Stimulated activated naive CD8-positive, alpha-beta T cell treated with anti-CD3 and anti-CD28 coated beads, Interleukin-15, Interleukin-2, amounts not matched to agents 100 U/mL and 50 U/mL, for 24 hours (primary cell): ENCODE measurements at places on chromosomes 7 and 10.
A peak's percentile ranks its signal among the peaks of the same experiment; 100 is the strongest.

DNA sequence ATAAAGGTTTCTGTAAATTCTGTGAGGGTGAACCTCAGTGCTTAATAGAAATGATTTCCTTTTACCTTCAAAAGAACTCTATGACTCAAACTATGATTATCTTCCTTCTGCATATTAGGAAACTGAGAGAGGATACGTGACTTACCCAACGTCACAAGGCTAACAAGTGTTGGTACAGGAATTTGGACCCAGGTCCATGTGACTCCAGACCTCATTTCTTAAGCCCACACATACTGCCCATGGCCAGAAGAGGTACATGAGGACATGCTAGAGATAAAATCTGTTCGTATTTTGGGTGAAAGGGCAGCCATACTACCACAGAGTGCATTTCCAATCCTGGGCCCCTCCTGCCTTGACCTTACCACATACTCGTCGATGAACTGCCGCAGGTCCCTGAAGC lies 61.5 kb upstream of the TM9SF3 start:
- DNase-seq: no peak

DNA sequence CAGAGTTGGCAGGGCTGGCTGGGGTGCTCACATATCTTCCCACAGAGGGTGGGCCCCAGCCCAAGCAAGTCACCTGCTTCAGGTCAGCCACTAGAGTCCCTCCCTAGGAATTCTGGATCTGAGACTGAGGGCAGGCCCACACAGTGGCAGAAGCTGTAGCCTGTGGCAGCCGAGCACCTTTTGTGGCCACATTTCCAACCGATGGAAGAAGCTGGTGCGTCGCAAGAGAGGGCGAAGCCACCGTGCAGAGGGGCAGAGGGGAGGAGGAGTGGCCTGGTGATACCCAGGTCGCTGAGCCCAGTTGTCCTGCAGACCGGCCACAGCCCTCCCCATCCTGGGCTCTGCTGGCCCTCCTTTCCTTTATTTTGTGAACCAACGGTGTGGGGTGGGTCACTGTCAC lies 5.3 kb downstream of the POLM start:
- no peak for DNase-seq

GRCh38 chr10:88515235-88515634 lies 67.9 kb downstream of the RNLS start:
- no peak for DNase-seq

- DNase-seq: no peak
Observed at GRCh38 chr7:8236780-8237407, 25.1 kb downstream of the ICA1 start.

DNA sequence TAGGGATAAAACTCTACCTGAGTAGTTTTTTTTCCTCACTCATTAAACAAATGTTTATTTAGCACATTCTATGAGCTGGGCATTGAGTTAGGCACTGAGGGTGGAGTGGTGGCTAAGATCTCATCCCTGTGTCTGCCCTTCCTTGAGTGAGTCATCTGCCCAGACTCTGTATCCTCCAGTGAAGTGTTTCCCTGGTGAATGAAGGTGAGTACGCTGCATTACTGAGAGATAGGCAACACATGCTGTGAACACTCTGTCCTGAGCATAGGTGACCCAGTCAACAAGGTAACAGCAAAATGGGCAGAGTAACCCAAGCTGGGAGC lies 5.8 kb downstream of the PITX3 start:
- DNase-seq: no peak

- no peak for DNase-seq
Observed at GRCh38 chr10:82543631-82544030, 668.6 kb downstream of the NRG3 start.

GRCh38 chr10:84244651-84245270 lies at the start of gene RGR:
TSS of gene RGR (plus strand) at chr10:84245053. CDS start at chr10:84245091, 38 bp downstream.
- no peak for DNase-seq

DNA sequence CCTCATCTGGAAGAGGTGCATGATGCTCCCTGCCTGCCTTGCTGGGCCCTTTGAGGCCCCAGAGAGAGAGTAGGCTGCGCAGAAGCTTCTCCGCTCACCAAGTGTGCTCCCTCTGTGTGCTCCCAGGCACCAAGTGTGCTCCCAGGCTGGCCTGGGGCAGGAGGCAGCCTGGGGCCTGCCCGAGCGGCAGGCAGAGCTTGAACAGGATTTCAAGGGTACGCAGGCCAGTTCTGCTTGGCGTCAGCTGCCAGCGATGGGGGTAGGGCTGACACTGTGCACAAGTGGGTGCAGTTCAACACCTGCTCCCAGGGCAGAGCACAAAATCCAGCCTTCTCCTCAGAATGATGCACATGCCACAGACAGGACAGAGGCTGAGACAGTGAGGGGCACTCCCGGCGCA lies 119.7 kb downstream of the FAM53B start:
- no peak for DNase-seq

DNA sequence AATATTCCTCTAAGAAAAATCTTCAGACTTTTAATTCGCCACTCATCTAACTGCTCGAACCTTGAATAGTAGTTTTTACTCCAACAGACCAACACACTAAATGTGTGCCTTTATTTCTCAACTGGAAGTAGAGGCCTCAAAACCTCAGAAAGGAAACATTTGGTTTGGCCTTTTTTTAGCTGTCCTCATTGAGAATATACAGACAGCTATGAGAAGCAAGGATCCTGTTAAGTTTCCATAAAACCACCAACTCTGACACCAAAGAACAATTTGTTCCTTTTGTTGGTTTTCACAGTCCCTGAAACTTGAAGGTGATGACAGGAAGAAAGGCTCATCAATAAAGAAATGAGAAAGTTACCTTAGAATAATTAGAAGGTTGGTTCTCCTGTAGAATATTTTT lies 199.2 kb upstream of the MEOX2 start:
- DNase-seq: no peak

DNA sequence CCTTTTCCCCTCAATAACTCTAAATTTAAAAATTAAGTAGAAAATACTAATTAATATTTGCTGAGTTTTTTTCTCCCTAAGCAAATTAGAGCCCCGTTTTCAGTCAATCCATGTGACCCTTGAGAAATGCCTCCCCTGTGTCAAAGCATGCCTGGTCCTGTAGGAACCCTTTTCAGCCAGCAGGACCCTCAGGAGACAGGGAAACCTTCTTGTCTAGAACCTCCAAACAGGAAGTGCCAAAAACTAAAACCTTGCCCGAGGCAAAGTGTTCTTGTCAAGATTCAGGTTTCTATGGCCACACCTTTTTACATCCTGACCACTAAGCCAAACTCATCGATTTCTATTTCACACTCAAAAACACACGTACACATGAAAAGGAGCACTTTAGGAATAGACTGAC lies 60.1 kb upstream of the NFE2L3 start:
- DNase-seq: no peak

DNA sequence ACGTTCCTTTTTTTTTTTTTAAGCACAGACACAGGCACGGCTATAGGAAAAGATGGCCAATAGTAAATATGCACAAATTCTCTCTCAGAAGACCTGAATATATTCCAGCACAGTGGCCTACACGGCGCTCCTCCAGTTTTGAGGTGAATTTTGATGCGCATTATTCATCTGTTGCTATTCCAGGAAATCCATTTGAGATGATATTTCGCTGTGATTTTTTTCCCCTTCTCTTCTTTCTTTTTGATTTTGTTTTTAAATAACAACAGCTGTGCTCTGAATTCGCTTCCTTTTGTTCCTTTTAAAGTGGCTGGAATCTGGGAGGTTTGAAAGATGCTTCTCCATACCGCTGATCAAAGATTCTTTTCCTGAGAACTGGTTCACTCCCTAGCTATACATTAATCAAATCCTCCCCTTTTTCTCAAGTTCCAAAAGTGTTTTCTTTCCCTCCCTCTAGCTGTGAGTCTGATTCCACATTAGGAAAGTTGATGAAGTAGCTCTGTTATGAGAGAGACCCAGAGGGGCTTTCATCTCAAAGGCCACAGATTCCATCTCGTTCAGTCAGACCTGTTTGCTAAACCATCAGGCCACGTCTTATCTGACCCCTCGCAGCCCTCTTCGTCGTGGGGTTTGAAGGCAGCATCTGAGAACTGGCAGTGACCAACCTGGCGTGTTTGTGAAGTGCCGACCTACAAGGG lies 602.7 kb upstream of the NRP1 start:
- DNase-seq: no peak

DNA sequence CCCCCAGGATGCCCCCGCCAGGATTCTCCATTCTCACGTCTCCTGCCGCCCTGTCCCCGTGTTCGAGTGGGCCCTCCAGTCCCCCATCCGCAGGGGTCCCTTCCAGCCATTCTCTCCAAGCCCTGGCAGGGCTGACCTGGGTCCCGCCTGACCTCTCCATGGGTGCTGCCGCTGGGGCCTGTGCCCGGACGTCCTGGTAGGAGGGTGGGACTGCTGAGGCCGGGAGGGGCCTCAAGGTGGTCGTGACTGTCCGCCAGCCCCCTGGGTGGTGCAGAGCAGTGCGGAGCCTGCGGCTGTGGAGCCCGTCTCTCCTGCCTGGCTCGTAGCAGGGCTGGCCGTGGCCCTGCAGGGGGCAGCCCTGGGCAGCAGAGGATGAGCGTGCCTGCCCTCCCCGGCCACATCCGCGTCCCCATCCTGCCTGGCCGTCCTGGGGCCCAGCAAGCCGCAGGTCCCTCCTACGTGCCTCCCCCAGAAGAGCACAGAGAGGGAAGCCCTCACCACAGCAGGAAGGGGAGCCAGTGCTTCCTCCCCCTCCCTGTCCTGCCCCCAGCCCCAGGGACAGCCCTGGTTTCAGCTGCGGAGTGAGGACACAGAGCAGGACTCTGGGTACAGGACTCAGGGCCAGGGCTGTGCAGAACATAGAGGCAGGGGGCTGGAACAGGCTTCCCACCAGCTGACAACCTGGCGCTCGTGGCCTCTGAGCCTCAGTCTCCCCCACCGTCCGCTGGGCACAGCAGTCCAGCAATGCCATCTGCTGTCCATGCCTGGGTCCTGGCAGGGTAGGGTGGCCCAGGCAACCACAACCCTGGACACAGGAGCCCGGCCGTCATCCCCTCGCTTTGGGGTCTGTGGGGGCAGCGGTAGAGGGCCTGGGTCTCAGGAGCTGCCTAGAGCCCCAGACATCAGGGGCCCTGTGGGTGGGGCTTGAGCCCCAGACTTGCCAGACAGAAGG lies 1.5 kb upstream of the GRIFIN start:
- peak; percentile 75 for DNase-seq

- no peak for DNase-seq
Observed at GRCh38 chr7:118492466-118492865, 268.0 kb downstream of the ANKRD7 start.

GRCh38 chr10:12839941-12840611 lies 161.4 kb downstream of the CCDC3 start:
- DNase-seq: no peak

GRCh38 chr7:157467496-157468212 lies 130.8 kb downstream of the DNAJB6 start:
- no peak for DNase-seq

DNA sequence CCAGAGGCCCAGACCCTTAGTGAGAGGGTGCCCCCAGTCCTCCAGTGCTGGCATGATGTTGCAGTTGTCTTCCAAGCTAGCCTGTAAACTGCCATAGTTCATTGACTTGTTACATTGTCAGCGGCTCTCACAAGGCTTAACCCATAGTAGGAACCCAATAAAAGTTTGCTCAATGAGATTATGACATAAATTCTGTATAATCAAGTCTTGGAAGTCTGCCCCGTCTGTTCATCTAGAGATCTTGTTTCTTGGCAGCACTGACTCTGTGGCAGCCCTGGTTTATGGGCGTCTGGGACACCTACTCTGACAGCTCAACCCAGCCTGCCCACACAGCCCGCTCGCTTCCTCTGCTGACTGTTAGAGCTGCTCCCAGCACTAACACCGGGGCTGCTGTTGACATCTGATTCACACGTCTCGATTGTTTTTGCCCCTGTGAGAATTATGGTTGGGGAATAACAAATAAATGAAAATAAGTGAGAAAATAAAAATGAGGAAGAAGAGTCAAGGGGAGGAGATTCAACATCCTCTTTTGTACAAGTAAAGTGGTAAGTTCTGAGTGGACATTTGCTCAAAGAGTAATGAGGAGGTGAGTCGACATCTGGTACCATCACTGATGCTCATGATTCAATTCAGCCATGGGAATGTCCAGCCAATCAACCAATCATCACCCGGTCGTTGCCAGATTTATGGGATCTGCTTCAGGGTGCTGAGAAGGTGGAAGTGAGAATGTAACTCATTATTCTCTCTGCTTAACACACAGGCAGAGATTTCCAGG lies 160.8 kb downstream of the SPAG6 start:
- peak; percentile 52 for DNase-seq

DNA sequence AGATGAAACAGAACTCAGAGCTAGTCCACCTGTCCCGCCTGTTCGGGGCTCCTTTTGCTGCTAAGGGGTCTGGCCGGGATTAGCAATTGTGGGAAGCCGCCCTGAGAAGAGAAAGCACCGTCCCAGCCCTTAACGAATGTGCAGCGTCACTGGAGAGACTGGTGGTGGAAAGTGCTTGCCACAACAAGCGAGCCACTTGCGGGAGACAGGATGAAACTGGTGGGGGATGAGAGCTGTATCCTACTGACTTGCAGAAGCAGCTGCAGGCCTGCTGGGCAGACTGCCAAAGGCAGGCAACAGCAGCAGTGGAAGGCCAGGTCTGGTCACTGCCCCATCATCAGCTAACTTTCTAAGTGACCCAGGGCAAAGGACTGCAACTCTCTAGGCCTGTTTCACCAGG lies 95.4 kb downstream of the FAM53B start:
- DNase-seq: peak; percentile 63

DNA sequence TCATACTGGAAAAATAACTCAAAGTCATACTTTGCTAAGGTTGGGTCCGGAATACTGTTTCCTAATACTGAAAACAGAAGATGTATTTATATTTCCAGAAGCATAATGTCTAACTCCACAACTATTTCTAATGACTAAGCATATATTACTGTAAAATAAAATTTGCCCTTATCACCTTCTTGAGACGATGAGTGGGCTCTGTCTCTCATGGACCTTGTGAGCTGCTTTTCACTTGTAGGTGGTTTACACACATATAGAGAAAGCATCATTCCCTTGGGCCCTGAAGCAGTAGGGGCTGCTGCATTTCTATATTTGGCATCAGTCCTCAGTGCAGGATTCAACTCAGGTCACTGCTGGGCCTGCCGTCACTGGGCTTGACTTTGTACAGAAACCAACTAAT lies 10.7 kb upstream of the FAM13C start:
- DNase-seq: no peak

DNA sequence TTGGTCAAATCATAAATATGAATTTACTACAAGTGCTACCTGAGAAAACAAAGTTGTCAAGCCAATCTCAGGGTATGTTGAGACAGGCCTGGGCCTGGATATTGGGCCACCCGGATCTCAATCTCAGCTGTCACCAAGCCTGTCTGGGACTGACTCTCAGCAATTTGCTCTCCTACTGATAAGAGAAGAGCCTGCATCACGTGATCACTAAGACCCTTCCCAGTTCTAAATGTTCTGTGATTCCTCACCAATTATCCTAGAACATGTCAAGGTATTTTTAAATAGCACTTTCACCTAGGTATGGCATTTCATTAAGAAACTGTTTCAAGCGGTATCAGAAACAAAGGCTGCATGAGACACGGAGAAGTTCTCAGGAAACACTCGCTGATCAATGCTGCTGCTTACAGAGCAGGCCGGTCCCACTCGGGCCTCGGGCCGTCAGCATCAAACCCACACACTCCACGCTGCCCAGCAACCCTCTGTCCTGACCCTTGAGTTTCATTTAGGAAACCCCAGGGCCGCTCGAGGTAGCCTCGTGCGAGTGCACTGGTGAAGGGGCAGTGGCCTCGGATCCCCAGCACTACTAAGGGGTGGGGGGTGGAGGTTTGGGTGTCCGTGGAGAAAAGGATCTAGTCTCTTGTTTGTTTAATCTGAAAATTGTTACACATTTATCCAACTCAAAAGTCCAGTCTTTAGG lies 4.1 kb downstream of the KLF6 start:
- no peak for DNase-seq

- no peak for DNase-seq
Observed at GRCh38 chr10:7766241-7766640, 21.6 kb downstream of the KIN start.

- DNase-seq: no peak
Observed at GRCh38 chr7:130141884-130142653, 63.1 kb downstream of the TMEM209 start.
